GM12865 (cell line): ENCODE measurements at places on chromosomes 13 and 19.

- DNase-seq = peak; percentile 58
Observed at GRCh38 chr19:48290771-48291488, 21.0 kb downstream of the ZNF114 start.

DNA sequence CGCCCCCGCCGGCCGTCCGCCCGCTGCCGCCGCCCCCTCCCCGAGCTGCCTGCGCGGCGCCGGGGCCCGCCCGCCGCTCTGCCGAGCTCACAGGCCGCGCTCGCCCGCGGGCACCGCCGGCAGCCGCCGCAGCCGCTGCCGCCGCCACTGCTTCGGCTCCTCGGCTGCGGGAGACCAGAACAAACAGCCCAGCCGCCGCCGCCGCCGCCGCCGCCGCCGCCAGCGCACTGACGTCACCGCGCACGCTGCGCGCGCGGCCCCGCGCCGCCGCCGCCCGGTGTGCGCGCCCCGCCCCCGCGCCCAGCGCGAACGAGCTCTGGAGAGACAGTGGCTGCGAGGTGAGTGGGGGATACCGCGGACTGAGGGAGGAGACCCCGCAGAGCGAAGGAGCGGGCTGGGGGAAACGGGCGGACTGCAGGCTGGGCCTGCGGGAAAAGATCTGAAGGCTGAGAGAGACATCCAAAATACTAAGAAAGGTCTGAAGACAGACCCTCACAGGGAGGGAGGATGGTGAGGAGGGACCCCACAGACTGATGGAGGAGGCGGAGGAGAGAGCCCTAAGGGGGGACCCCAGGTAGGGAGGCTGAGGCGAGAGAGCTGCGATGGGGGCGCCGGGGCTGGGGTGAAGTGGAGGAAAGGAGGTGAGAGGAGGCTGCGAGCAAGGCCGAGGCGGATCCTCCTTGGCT is at the start of gene BRD4:
BRD4 (minus strand) TSS at position 229 of the 686 bp plus-strand sequence. CDS start 59,440 bp downstream, outside the sequence.
- peak; percentile 81 for DNase-seq

- DNase-seq = no peak
Observed at GRCh38 chr13:37475966-37476365, 122.6 kb downstream of the POSTN start.

DNA sequence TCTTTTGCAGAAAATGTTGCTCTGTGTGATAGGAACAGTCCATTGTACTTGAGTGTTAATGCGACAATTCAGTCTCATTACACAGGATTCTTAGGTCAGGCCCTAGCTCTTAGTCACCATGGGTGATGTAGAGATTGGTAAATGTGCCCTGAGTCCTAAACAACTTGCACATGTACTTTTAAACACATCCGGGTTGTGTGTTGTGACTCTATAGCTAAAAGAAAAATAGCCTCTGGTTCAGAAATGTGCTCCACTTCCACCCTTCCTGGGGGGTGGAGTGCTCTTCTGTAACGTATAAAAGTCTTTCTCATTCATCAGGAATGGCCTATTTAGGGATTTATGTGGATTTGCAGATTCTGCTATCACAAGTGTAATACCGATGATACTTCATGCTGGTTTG is 5.2 kb downstream of the SPATA13 start:
- no peak for DNase-seq

DNA sequence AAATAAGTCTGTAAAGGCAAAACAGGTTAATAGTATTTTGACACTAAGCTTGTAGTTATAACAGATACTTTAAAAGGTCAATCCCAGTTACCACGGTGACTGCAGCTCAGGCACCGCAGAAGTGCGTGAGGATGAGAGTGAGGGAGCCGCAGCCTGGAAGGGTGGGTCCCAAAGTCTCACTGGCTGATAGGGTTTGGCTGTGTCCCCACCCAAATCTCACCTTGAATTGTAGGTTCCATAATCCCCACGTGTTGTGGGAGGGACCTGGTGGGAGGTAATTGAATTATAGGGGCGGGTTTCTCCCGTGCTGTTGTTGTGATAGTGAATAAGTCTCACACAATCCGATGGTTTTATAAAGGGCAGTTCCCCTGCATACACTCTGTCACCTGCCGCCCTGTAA is 40.0 kb upstream of the GAS6 start:
- DNase-seq = no peak

- DNase-seq = no peak
Observed at GRCh38 chr19:34277244-34277643, 22.9 kb downstream of the GARRE1 start.

- DNase-seq = no peak
Observed at GRCh38 chr13:79805317-79805716, 324.4 kb downstream of the NDFIP2 start.

GRCh38 chr19:406971-407510 is 1.9 kb downstream of the C2CD4C start:
- DNase-seq = no peak

DNA sequence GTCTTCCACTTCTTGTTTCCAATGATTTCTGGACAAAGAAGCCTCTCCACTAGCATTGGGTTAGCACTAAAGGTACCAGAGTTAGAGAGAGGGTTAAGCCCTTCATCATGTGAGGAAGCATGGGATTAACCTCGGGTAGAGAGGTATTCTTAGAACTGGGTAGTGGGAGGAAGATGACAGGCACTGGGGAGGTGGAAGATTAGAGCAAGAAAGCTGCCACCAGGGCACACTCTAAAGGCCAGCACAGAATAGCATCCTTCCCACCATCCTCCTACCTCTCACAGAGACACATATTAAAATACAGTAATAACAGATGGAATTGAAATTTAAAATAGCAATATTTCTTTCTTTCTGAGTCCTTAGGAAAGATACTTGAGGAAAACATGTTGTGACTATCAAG is 84.5 kb upstream of the PCDH20 start:
- no peak for DNase-seq

DNA sequence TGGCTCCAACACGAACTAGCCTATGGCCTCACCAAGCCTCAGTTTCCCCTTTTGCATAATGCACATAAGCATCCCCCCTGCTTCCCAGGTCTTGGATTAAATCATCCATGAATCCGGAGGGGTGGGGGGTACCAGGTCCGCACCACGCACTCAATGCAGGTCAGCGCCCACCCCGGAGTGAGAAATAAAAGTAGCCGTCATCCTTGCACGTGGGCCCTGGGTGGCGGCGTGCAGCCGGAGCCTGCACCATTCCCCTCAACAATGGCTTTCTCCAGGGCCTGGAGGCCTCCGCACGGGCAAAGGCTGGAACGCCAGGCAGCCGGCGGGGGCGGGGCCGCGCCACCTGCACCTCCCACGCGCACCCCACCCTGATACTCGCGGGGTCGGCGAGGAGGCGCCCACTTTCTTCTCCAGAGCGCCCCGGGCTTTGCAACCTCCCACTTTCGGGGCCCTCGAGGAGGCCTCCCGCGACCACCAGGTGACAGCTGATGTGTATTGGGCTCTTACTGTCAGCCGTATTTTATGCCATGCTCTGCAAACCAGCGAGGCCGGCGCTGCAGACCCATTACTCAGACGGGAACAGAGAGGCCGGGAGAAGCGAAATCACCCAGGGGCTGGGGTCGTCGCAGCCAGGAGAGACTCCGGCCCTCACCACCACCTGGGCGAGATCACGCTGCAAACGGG is 767 bp upstream of the GADD45B start:
- DNase-seq = peak; percentile 83

DNA sequence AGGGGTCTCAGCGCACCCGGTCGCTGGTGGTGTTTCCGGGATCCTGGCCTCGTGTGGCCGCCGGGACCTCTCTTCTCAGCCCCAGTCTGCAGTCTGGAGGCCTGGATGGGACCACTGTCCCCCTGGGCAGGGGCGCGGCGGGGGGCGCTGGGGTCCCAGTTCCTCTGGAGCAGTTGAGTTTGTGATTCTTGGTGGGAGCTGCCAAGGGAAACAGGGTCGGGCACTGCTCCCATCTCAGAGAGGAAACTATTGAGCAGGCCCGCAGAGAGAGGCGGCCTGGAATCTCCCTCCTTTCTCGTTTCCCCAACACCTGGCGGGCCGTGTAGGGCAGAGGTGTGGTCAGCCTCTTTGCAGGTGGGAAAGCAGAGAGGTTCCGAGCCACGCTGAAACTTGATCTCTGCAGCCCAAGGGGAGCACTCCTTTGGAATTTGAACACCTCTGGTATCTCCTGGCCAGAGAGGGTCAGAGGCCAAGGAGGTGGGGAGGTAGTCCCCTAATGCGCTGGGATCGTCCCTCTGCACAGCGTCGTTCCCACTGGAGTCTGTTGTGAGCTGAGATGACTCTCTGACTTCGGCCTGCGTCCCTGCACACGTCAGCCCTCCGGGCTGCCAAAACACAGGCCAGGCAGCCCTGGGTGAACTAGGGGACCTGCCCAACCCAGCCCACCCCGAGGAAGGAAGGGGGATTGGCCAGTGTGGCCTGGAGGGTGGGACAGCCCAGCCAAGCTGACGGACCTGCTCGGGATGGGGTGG is 741 bp downstream of the PLEKHF1 start:
- DNase-seq = peak; percentile 57

DNA sequence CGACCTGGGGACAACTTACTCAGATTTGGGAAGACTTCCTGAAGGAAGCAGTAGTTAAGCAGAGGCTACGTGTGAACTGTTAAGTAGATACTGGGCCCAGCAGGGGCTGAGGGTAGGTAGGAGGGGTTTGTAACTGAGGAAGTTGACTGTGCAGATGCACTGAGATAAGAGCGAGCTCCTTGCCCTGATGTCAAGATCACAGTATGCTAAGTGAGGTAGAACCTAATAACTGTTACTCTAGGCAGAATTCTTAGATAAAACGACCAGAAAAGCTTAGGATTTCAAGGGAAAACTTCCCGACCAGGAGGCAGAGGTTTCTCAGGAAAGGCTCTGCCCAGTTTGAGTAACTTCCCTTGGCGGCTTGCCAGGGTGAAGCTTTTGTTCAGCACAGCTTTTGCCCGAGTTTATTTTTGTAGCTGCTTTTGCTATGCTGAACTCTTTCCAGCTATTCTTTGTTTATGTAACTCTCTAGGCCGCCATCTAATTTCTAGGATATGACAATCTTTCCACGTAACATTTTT is 632.1 kb downstream of the DIAPH3 start:
- DNase-seq = no peak

GRCh38 chr13:107373551-107373950 is 805.6 kb upstream of the ARGLU1 start:
- DNase-seq = no peak

DNA sequence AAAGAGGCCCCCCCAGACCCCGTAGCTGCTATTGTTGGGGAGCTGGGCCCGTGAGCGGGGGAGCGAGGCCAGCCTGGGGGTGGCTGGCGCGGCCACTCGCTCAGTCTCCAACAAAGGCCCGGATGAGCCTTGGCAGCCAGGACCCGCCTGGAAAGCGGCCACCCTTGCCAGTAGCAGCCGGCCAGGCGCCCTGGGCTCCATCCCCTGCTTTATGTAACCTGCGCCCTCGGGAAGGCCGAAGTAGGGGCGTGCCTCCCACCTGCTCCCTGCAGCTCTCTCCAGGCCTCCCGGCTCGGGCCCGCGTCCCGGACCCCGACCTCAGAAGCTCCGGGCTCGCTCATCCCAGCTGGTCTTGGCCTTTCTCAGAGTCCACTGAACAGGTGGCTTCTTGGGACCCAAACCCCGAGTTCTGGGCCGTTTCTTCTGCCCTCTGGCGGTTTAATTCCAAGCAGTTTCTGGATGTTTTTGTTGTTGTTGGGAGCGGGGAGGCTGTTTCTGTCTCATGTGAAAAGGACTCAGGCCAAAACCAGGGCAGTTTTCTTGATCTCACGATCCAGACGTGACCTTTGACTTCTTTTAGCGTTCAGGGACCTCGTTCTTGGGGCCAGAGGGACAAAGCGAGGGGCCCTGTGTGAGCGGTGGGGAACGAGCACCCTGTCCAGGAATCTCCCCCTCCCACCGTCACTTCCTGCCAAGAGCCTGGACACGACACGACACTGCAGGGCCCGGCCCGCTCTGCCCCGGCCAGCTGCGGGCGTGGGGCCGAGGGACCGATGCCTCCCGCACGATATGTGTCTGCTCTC is 1.2 kb downstream of the CDC34 start:
- DNase-seq = peak; percentile 62

- no peak for DNase-seq
Observed at GRCh38 chr13:111065698-111066097, 49.4 kb upstream of the ARHGEF7 start.

DNA sequence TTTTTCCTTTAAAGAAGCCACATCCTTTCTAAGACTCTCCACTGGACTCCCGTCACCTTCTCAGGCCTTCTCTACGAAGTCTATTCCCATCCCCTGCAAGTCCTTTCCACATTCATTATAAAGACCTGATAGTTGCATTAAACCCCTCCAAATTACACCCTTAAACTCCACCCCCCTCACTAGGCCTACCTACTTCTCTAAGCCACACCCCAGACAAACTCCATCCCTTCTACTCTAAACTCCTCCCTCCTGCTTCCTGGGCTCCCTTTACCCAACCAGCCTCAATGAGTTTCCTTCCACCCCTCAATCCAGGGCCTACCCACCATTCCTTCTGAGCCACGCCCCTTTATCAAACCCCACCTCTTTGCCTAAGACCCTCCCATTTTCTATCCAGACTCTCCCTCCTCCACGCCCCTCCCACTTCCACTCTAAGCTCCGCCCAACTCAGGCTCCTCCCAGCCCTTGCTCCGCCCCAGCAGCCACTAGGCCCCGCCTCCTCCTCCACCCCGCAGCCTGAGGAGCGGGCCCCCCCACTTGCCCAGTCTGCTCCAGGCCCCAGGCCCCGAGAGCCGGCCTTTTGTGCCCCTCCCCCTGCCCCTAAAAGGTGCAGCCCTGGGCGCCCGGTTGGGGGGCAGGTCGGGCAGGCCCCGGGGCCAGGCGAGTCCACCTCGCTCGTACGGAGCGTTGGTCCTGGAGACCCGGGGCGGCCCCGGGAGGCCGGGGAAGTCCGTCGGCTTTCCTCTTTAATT is 424 bp downstream of the FIZ1 start:
- peak; percentile 96 for DNase-seq

- DNase-seq = no peak
Observed at GRCh38 chr13:40571338-40571963, 95.0 kb downstream of the FOXO1 start.

- no peak for DNase-seq
Observed at GRCh38 chr19:7224995-7225394, 69.2 kb downstream of the INSR start.

DNA sequence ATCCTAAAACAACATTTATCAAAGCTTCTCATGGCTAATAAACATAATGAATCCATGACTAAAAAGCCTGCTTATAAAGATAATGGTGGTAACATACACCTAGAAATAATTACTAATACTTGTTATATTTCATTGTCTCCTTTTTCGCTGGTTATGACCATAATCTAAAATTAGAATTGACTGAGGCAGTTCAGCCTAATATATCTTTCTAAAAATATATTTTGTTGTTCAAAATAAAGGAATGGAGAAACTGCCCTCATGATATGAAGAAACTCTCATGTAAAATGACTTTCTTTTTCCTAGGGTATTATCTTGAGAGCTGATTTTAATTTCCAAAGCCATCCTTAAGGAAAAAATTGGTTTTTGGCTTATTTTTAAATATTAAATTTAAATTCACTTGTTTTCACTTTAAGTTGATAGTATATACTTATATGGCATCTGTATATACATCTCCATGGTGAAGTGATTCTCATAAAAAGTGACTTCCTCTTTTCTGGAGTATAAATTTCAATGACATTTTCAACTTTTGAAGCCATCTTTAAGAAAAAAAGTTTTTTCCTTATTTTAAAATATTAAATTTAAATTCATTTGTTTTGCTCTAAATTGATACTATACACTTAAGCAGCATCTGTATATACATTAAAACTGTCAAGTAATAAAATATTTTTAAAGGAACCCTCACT is 204.6 kb downstream of the VWA8 start:
- no peak for DNase-seq
